Mucosa of gallbladder (tissue), 1 donor: ENCODE measurements at places on chromosomes 6 and 20. TPM values are rescaled to one million over a fixed set of nuclear protein-coding genes. Genes with fewer than 3 reads are reported as not detected.

Gene ASIP
- total RNA-seq, result not detected

DNA sequence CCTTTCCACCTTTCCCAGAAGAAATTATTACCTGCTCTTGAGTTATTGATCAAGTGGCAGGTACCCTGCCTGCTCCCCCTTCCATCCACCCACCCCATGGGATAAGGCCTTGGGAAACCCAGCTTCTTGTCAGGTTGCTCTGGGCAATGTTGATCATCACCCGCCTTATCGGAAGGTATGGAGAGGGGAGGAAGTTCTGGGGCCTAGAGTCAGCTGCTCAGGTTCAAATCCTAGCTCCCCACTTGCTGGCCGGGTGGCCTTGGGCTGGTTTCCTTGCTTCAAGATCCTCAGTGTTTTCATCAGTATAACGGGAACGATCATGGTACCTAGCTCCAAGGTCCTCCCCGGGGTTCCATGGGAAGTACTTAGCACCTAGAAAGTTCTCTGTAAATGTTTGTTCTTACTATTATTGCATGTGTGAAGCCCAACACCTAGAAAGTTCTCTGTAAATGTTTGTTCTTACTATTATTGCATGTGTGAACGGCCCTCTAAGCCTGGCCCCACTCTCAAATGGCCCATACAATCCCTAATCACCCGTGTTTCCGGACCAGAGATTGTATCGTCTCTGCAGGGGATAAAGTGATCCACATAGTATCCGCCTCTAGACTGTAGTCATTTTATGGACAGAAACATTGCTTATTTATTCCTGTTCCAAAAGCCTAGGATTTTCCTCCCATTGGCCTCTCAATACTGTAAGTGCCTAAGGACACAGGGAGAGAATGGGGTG, 1.1 kb upstream of the PREX1 start:
- no peak for DNase-seq

GRCh38 chr20:23268792-23269354, 81.7 kb upstream of the NXT1 start:
- DNase-seq, result no peak

DNA sequence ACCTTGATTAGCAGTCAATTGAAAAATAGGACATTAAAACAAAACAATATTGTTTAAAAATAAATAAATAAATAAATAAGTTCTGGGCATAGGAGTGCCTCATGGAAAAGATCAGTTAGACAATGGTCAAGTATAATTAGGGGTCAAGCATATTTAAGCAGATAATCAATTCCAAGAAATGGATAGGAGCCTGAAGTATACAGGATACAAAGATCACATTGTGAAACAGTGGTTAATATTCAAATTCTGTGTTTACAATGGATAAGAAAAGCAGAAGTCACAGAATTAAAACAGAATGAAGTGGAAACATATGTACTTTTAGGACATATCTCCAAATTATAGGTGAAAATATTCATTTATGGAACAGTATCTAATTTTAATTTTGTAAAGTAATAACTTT, 1028.6 kb upstream of the CITED2 start:
- no peak for DNase-seq

- DNase-seq, result no peak
These were observed 35.5 kb downstream of the PPP1R16B start for GRCh38 chr20:38840894-38841470.
